ENCODE measurements at places on chromosomes 12 and 14. TPM values are rescaled to one million over a fixed set of nuclear protein-coding genes. Genes with fewer than 3 reads are reported as not detected.

DNA sequence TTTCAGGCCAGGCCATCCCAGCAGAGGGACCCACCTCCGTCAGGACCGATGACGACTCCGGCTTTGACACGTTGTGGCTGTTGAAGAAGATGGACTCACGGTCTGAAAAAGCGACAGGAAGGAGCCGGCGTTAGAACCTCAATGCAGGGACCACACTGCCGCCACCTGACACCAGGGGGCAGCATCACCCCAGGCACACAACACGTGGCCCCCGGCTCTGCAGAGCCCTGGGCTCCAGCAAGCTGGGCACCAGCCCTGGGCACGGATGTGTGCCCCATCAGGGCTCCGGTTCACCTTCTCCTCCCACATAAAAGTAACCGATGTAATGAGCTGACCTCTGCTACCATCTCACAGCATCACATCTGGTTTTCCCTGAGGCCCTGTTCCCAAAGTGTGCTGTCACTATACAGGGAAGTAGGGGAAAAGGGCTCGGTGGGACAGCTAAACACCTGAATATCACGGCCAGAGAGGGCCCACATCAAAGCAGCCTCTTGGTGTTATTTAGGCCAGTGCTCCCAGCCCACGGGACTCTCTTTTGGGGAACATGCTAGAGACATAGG is 29.0 kb downstream of the CHGA start:
- peak; percentile 39 for DNase-seq

DNA sequence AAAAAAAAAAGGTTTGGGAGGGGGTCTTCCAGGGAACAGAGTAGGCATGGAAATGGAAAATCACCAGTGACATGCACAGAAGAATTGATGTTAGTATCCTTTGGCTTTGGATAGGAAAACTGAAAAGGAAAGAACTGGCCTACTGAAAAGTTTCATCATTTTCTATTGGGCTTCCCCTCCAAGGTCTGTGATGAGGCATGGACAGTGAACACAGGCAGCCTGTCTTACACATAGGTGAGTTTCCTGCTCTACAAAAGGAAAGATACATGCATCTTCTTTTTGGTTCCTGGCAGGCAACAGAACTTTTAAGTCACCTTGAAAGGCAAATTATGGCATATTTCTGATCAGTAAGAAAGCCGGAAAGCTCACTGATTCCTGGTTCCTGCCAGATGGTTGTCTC is 5.8 kb downstream of the BMAL2 start:
- DNase-seq: no peak

- no peak for DNase-seq
These were observed 39.1 kb downstream of the ADCK1 start for GRCh38 chr14:77838831-77839511.

- no peak for DNase-seq
These were observed 3.2 kb upstream of the MIA2 start for GRCh38 chr14:39230416-39231035.

GPR68 gene
- total RNA-seq: not detected

Measured in gastrocnemius medialis (tissue), 4 donors.